Osteocyte (in vitro differentiated cells): ENCODE measurements at places on chromosomes 3 and 15. TPM values are rescaled to one million over a fixed set of nuclear protein-coding genes. Genes with fewer than 3 reads are reported as not detected.

The RARB gene
- 4.8 and 5.0 TPM in 2 replicates for total RNA-seq

The RPL14 gene
- 1,629 and 1,726 TPM in 2 replicates for total RNA-seq

The ILDR1 gene
- not detected in 2 replicates for total RNA-seq

The WDR93 gene
- total RNA-seq, result 0.19 TPM in 1 of 2 replicates, not detected in the other

The RTF1 gene
- 43.0 and 47.5 TPM in 2 replicates for total RNA-seq

The COLQ gene
- 2.6 and 3.1 TPM in 2 replicates for total RNA-seq

The ARPIN gene
- total RNA-seq, result 18.7 and 23.0 TPM in 2 replicates

The CCDC54 gene
- not detected in 2 replicates for total RNA-seq

The SLC28A1 gene
- not detected in 2 replicates for total RNA-seq

The CASR gene
- total RNA-seq, result not detected in 2 replicates

DNA sequence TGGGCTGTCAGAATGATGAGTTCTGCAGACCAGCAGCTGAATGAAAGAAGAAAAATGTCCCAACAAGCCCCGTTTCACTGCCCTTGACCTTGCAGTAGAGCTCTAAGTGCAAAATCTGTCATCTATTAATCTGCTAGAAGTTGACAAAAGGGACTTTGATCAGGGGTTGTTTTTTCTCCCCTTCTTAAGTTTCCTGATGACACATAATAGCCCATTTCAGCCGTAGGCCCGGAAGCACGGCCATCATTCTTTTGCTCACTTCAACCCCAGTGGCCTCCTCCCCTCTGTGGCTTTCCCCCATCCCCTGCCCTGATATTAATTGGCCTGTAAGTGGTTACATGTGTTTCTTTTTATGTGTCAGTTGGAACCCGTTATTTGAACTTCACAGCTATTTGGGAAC is 298.9 kb downstream of the RPLP1 start:
- no peak for DNase-seq

DNA sequence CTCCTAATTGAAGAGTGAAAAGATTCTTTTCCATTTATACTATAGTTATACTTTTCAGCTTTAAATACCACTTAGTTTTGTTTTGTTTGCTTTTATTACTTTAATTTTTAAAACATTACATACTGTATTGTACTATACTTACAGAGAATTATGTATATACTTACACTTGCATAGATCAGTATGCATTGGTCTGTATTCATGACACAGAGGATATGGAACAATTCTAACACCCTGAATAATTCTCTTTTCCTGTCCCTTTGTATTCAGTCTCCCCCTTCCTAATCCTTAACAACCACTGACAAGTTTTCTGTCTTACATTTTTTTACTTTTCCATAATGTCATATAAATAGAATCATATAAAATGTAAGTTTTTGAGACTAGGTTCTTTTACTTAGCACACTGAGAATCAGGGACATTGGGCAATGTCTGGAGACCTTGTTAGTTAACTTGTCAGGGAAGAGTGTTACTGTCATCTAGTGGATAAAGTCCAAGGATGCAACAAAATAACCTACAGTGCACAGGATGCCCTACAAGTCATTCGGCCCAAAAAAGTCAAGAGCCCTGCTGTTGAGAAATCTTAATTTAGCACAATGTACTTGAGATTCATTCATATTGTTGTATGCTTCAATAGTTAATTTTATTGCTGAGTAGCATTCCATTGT is 95.7 kb upstream of the MCTP2 start:
- DNase-seq, result no peak

DNA sequence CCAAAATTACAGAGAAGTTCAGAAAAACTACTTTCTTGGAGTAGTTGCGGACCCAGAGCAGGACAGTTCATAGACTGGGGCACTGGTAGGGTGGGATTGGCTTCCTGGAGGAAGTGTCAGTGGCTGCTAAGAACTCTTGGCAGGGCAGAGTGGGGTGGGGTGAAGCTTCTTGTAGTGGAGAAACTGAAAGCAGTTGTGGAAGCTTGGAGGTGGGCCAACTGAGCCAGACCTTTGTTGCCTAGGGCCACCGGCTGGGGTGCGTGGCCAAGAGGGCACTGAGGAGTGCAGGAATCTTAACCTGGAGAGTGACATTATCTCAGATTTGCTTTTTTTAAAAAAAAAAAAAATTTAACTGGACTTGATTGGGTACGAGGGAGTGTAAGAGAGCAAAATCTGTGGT is 3.1 kb downstream of the KAT2B start:
- DNase-seq, result no peak

GRCh38 chr15:39317225-39317624 is 263.7 kb upstream of the THBS1 start:
- no peak for DNase-seq

GRCh38 chr15:50261981-50262380 is 3.5 kb downstream of the HDC start:
- peak; percentile 72 for DNase-seq

DNA sequence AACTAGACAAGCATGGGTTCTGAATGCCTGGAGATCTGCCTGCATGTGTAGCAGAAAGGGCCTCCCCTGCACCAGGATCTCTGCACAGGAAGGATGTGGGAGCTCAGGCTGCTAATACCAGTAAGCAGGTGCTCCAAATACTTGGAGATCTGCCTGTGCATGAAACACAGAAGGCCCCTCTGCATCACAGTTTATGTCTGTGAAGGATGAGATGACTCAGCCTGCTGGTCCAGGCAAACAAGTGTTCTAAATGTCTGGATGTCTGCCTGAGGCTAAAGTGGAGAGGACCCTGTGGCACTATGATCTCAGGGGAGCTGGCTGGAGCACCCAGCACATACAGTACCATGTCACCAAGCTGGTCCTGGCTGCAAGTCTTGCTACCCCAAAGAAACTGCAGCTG is 678.8 kb downstream of the MCTP2 start:
- DNase-seq, result no peak

GRCh38 chr3:18572809-18573208 is 147.7 kb upstream of the SATB1 start:
- no peak for DNase-seq

DNA sequence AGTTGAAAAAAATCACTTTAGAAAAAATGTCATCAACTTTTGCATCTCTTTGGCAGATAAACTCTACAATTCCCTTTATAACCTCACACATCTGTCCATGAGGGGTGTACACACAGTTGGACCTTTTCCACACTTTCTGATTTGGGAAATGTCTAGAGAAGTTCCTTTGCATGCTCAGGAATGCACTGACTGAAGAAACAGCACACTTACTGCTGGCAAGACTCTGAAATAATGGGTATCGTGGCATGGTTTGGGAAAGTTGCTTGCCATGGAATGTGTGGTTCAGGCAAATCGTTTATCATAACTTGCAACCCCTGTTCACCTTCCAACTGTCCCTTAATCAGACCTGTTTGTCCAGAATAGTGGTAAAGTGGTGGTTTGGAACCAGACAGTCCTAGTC is 135.3 kb upstream of the TGFBR2 start:
- DNase-seq, result no peak

DNA sequence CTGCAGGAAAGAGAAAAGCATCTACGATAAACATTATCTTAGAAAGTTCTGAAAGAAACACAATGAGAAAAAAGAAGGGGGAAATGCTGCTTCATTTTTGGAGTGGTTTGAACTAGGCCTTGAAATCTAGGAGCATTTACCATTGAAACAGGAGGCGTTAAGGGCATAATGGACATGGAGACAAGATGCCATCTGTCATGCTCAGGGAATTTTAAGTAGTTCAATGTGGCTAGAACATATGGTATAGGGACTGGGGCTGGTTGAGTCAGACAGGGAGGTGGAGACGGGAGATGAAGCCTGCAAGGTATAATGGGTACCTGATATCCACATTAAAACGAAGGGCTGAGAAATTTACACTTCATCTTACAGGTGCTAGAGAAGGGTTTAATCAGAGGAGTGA is 10.4 kb upstream of the PLAAT1 start:
- no peak for DNase-seq

DNA sequence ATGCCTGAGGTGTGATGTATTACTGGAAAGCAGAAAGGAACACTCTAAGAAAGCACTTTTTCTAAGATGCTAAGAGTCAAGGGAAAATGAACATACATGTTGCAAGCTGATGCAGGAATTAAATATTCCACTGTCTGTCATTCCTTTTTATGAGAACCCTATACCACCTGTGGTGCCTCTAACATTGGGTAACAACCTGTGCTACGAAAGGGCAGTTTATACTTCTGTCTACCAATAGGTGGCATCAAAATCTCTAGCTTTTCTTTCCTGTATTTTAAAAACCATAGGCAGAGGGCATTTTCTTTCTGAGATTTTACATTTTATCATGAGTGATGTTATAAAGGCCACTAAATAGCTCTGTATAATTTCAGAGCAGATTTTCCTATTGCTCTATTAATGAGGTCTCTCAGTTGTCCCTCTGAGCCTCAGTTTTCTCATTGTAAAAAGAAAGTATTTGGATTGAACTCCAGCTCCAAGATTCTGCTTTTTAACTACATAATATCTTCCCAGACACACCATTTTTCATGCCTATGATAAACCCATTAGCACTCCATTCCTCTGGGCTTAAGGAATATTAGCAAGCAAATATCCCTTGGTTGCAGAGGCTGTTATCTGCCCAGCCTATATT is 3.5 kb upstream of the CPNE4 start:
- no peak for DNase-seq

GRCh38 chr15:40054855-40055575 is 16.0 kb upstream of the SRP14 start:
- peak; percentile 92 for DNase-seq

- DNase-seq, result no peak
These were observed 41.9 kb downstream of the PTPN23 start for GRCh38 chr3:47422743-47423142.

DNA sequence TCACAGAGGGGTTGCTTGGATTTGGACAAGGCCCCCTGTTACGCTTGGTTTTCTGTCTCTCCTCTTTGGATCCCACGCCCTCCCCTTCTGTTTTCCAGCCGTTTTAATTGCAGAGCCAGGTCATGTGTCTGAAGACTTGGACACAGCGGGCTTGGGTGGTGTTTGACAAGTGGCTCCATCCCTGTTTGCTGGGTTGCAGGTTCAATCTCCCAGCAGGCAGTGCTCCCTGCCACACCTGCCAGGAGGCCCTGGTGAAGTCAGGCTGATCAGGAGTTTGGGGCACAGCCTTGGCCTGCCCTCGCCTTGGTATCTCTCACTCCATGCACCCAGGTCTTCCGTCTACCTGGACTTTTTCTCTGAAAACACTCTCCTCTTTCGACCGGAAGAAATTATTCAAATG is 59.0 kb downstream of the PLXNA1 start:
- no peak for DNase-seq

- DNase-seq, result no peak
These were observed 4.1 kb upstream of the TBC1D23 start for GRCh38 chr3:100256731-100257151.

DNA sequence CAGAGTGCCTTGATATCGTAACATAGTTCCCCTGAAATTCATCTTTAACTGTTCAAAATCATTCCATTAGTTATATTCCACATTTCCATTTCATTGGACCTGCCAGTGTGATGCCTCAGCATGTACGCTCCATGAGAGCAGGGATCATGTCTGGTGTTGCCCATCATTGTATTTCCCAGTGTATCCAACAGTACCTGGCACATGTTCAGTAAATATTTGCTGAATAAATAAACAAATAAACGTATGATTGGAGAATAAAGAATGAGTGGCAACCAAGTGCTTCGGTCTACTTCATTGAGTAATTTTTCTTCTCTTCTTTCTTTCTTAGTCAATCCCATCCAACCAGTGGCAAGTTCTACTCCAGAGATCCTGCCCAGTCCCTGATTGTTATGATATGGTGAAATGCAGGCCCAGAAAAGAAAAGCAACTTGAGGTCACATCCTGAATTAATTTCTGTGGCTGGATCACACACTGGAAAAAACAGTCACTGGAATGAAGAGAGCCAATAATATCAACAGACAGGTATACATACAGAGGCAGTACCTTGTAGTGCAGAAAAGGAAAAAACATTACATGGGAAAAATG is 101.2 kb downstream of the PLCH1 start:
- DNase-seq, result no peak

- no peak for DNase-seq
These were observed 393.3 kb downstream of the FEZF2 start for GRCh38 chr3:61980041-61980440.

- no peak for DNase-seq
These were observed 20.8 kb downstream of the PPARG start for GRCh38 chr3:12309716-12310115.

DNA sequence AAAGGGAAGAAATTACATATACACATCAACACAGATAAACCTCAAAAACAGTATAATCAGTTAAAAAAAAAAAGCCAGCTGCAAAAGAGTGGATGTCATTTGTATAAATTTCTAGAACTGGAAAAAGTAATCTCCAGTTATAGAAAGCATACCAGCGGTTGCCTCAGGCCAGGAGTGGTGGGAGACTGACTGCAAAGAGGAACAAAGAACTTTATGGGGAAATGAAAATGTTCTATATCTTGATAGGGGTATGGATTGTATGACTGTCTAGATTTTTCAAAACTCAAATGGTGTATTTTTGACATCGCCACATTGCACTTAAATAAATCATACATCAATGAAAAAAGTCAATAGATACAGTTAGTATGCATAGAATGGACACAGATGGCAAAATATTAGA is 241.6 kb downstream of the SCAPER start:
- no peak for DNase-seq

DNA sequence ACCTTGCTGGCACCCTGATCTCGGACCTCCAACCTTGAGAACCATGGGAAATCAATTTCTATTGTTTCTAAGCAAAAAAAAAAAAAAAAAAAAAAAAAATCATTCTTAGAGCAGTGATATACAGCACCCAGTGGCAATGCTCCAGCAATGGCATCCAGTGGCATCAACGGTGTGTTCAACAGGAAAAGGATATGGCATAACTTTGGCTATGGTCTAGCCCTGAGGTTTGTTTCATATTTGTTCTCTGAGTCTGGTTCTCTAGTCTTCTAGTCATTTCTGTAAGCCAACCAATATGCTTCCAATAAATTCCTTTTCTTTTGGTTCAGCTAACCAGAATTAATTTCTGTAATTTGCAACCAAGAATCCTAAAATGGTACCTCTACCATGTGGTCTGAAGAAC is 19.2 kb downstream of the DENND4A start:
- DNase-seq, result no peak

GRCh38 chr15:81256916-81257315 is 60.2 kb downstream of the IL16 start:
- no peak for DNase-seq
